AG09309 (cell line): ENCODE measurements at places on chromosomes 13 and 19.

DNA sequence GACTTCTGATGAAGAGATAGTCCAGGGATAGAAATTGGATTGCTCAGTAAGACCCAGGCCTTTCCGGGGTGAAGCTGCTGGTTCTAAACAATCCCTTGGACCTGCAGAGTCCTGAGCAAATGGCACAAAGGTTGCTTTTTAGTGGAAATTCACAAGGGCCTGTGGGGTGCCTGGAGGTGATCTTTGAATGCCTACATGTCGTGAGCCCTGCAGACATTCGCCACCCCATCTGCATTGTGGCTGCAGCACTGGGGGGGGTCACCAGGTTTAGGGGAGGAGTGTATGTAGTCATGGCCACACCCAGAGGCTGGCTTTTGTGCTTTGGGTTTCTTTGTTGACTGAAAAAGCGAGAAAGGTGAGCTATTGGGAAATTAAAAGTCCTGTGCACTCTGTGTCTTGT lies 41.4 kb downstream of the SLC7A9 start:
- no peak for DNase-seq

GRCh38 chr13:109151696-109152095 lies 522.3 kb downstream of the MYO16 start:
- no peak for DNase-seq

DNA sequence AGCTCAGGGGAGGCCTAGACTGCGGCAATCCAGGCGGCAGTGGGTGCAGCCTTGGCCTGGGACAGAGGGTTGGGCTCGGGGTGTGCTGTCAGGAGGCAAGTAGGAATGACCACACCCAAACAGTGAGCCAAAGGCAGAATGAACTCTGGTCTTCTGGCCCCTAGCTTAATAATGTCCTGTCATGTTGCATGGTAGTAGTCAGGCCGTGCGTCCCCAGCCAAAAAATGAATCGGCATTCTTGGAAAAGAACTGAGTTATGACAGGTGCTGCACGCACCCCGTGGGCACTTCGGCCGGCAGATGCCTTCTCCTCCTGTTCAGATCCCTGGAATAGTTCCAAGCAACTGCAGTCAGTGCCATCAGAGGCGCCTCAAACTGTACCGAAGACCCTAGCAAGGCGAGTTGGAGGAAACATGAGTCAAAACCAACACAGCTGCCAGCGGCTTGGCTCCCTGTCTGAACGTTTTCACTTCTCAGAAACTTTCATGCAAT lies 55.9 kb downstream of the ATP7B start:
- DNase-seq: no peak

DNA sequence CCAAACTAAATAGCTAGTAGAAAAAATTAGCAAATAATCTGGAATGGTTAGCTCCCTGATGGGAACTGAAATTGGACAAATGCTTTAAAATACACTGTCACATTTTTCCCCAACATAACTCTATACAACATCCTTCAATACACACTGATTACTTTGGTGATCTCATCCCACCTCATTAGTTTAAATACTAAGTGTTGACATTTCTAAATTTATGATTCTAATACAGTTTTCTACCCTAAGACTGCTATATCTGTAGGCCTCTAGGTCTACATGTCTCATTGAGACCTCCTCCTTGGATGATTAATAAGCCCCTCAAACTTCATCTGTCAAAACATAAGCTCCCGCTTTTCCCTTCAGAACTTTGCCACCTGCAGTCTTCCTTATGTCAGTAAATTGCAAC lies 80.7 kb upstream of the SLITRK5 start:
- DNase-seq: no peak

DNA sequence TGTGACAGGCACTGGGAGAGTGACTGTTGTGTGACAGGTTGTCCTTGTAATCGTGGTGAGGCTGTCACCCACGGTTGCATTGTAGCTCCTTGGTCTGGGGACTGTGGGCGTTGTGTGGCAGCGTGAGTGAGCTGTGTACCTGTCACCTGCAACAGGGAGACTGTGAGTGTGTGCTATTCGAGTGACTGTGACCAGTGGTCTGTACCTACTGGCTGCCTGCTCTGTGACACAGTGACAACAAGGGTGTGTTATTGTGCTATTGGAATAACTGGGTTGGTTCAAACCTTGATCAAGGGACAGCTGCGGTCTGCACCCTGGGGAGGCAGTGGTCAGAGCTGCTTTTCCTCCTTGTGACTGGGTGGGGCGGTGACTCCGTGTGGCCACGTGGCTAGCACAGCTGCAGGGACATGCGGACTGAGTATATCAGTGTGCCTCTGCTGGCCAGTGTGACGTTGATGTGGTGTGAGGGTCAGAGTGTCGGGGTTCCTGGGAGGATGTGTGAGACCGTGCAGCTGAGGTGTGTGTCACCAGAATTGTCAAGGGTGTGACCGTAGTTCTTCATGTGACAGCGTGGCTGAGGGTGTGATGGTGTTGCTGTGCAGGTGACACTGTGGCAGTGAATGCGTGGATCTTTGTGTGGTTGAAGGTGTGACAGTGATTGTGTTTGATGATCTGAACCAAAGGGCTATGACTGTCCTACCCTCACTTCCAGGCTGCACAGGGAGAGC lies 10.1 kb upstream of the NFIX start:
- DNase-seq: no peak

- no peak for DNase-seq
These were observed 23.5 kb downstream of the RHPN2 start for GRCh38 chr19:33040994-33041827.

- no peak for DNase-seq
These were observed 16.8 kb downstream of the MPND start for GRCh38 chr19:4360081-4360569.

DNA sequence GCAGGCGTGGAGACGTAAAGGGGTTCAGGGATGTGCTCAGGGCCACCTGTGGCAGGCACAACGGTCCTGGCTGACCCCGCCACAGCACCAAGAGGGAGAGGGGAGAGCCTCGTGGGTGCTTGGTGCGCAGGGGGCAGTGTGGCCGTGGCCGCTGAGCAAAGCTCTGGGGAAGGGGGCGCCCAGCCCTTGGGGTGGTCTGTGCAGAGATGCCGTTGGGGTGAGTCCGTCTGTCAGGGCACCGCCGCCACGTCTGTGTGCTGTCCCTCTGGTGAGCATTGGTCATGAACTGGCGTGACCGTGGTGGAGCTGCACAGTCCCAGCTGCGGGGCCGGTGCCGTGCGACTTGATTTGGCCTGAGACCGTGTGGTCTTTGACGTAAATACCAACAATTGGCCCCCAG lies 15.3 kb downstream of the GNA11 start:
- DNase-seq: no peak

GRCh38 chr19:44947041-44947581 lies 1.3 kb downstream of the APOC2 start:
- DNase-seq: no peak

- no peak for DNase-seq
These were observed 8.4 kb downstream of the PNMA8B start for GRCh38 chr19:46487178-46487801.

GRCh38 chr13:97321101-97321500 lies 99.0 kb downstream of the MBNL2 start:
- no peak for DNase-seq

DNA sequence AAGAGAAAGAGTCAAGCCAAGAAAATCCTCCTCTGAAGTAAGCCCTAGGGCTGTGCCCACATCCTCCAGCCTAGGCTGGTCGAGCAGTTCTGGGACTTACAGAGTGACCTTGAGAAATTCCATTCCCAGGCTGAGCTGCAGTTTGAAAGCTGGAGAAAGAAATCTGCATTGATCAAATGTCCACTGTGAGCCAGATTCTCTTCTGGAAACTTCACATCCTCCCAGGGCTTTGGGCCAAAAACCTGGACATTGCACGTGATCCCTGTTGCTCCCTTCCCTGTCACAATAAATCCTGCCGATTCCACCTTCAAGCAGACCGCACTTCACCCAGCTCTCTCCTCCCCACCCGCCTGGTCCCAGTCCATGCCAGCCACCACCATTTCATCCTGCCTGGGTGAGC lies 15.7 kb downstream of the TMEM143 start:
- no peak for DNase-seq

DNA sequence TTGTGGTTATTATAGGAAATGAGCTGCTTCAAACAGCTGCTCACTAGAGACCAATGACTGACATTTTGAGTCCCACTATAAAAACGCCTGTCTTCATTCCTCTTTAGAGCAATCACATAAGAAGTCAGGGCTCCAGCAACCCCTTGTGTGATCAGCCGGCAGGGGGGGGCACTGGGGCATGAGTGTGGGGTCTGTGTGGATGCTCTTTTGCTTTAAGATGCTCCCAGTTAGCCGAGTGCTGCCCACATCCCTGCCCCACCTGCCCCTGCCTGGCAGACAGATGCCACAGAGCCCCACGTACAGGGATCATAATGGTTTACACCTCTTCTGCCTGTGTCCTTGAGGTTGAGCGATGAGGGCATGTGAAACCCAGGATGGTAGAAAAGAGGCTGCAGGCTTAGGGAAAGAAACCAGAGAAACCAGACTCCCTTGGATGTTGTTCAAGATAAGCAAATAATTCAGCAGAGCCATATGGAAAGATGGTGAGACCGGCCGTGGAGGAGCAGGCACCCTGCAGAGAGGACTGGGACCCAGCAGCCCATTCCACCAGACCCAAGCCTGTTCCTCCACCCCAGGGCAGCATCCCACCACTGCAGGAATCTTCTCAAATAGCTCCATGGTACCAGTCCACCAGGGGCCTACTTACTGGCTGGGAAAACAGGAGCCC lies 55.4 kb downstream of the CHST8 start:
- no peak for DNase-seq

- DNase-seq: no peak
These were observed 1834.0 kb upstream of the PCDH20 start for GRCh38 chr13:63249411-63250187.

DNA sequence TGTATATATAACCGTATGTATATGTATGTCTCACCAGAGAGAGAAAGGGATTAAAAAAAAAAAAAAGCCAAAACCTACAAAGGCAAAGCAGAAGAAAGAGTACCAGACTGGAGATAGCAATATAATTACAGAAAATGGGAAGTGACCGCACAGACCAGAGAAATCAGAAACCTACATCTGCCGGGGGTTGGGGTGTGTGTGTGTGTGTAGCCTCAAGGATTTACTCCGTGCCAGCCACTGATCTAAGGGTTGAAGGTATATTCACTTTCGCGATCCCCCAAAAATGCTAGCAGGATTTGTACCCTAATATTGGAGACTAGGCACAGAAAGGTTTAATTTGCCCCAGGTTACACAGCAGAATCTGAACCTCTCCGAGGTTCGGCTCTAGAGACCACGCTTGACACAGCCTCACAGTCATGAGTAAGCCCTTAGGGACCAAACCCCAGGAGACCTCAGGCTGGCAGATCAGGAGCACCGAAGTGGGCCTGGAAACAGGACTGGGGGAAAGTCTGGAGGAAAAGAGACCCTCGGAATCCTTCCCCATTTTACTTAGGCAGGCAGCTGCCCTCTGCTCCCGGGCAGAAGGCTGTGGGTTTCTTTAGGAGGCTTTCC lies 14.8 kb downstream of the ARL11 start:
- no peak for DNase-seq

- DNase-seq: no peak
These were observed 6.1 kb downstream of the FSD1 start for GRCh38 chr19:4310247-4311121.

GRCh38 chr19:56987184-56987583 lies 132.6 kb upstream of the USP29 start:
- DNase-seq: no peak

DNA sequence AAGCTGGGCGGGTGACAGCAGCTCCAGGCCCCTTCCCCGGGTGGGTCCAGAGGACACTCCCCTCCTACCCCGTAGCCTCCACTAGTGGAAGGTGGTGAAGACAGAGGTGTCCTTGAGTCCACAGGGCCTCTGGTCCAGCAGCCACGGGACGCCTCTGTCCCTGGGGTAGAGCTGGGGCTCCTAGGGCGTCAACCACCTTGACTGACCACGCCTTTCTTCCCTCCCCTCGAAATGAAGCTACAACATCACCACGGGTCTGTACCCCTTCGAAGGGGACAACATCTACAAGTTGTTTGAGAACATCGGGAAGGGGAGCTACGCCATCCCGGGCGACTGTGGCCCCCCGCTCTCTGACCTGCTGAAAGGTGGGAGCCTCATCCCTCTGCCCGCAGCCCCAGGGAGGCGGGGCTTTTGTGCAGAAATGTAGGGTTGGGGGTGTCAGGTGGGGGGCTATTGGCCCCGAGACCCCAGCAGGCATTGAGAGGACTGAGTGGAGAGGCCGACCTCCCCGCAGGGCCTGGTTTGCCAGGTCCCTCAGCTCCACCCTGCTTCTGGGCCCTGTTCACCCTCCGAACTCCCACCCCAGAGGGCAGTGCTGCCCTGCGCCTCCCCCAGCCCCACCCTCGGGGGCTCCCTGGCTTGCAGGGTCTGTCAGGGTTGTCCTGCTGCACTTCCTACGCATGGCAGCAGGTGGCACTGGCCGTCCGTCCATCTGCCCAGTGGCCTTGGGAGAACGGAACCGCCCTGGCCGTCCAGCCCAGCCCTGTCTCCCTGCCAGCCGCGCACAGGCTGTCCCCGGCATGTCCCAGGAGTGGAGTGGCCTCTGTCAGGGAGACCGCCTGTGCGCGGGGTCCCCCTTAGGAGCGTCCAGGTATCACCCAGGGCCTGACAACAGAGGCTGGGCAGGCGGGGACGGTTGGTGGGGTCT lies 15.7 kb downstream of the STK11 start:
- DNase-seq: no peak

DNA sequence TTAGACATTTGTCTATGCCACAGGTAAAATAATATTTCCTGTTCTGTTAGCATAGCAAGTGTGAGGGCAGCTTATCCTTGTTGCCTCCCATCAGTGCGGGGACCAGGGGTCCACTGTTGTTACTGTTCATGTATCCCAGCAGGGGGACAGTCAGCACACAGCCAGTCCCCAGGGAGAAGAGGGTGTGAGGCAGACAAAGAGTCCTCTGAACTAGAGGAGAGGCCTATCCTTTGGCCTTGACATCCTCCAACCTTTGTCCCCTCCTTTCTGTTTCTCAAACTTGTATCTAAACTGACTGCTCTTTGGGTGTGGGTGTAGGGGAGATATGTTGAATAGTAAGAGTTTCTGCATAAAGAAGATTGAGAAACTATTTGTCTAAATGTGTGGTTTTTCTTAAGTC lies 2.9 kb upstream of the GPR18 start:
- no peak for DNase-seq

DNA sequence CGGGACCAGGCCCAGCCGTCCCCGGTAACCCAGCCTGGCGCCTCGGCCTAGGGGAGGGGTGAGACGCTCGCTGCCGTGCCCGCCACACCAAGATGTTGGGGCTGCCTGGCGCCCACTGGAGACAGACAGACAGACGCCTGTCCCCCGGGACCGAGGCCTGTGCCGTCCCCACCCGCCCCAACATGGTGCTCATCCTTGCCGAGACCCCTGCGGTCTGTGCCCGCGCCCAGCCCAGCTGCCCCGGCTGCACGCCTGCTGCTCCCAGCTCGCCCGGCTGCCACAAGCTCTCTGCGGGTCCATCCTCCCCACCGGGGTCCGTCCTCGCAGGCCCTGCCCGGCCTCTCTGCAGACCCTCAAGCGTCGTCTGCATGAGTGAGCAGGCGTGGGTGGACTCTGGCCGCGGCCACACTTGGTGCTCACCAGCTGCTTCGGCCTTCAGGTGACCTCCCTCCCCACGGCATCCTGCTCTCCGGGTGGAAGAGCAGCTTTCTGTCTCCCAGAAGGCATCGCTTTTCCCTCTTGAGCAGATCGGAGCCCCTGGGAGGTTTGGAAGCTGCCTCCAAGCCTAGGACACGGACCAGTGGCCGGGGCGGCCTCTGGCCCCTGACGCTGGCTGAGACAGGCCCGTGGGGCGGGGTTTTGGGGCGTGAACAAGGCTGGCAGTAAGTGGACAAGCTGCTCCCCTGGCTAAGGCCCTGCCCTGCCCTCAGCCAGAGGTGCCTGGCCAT lies 6.7 kb upstream of the TMPRSS9 start:
- no peak for DNase-seq

GRCh38 chr13:94674609-94675348 lies 37.6 kb downstream of the SOX21 start:
- DNase-seq: no peak
